ENCODE measurements at places on chromosomes 7 and 10. TPM values are rescaled to one million over a fixed set of nuclear protein-coding genes. Genes with fewer than 3 reads are reported as not detected.

Gene CDK1
- polyA plus RNA-seq, result 23.9 TPM

Gene RBP4
- polyA plus RNA-seq, result 1.9 TPM

Gene AASS
- polyA plus RNA-seq, result 20.7 TPM

Gene AGFG2
- 10.4 TPM for polyA plus RNA-seq

Gene OR6V1
- polyA plus RNA-seq, result not detected

Gene GPR146
- polyA plus RNA-seq, result 4.4 TPM

Gene OR2A12
- 0.09 TPM for polyA plus RNA-seq

Gene HSPA12A
- 5.3 TPM for polyA plus RNA-seq

Gene MEOX2
- 52.5 TPM for polyA plus RNA-seq

Gene HOXA13
- 0.03 TPM for polyA plus RNA-seq

Gene TAF3
- polyA plus RNA-seq, result 5.7 TPM

Gene MOGAT3
- polyA plus RNA-seq, result not detected

Gene KCNMA1
- polyA plus RNA-seq, result 15.1 TPM

Gene LIPN
- polyA plus RNA-seq, result not detected

Gene MALRD1
- polyA plus RNA-seq, result 0.57 TPM

Gene STAMBPL1
- polyA plus RNA-seq, result 6.5 TPM

Gene NUDT13
- polyA plus RNA-seq, result 4.0 TPM

Gene FKBP9
- 135 TPM for polyA plus RNA-seq

Gene STEAP4
- polyA plus RNA-seq, result 3.5 TPM

Gene LRRC17
- 28.5 TPM for polyA plus RNA-seq
